ENCODE measurements at places on chromosomes 2 and 18.

GRCh38 chr2:229519655-229520430 lies 194.5 kb downstream of the DNER start:
- DNase-seq, result no peak

GRCh38 chr2:2846332-2847208 lies 515.5 kb upstream of the MYT1L start:
- no peak for DNase-seq

GRCh38 chr2:84052913-84053312 lies 406.2 kb downstream of the SUCLG1 start:
- no peak for DNase-seq

DNA sequence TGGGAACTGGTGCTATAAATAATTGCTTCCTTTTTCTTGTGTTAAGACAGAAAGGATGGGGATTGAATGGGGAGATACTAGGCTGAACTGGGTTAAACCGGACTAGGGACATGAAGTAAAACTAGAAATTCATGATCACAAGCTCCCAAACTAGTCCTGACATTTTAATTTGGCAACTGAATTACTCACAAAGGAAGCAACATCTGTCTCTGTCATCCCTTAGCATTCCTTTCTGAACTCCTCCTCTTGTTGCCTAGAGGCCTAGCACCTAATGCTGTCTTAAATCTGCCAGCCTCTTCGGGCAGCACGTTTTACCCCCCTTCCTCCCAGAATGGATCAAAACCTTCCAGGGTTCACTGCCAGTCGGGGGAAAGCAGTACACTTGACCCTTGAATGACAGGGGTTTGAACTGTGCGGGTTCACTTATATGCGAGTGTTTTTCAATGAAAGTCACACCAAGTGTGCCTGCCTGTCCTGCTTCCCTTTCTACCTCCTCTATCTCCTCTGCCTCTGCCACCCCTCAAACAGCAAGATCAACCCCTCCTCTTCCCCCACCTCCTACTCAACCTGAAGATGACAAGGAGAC lies 8.2 kb downstream of the KCTD1 start:
- no peak for DNase-seq

GRCh38 chr18:60277855-60278480 lies 94.6 kb downstream of the MC4R start:
- no peak for DNase-seq
